NCI-H82 (cell line): ENCODE measurements at places on chromosomes 11 and 22.
A peak's percentile ranks its signal among the peaks of the same experiment; 100 is the strongest.

DNA sequence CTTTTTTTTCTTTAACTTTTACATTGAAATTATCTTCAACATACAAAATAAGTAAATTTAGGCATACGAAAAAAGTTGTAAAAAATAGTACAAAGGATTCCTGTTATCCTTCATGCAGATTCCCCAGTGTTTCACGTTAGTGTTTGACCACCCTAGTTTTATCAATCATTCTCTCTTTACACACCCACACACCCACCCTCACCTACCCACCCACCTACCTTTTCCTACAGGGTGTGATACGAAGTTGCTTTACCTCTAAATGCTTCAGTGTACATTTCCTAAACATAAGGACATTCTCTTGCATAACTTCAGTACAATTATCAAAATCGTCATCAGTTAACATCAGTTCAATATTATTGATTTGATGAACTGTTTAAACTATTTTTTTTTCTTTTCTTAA is 37.0 kb downstream of the HIPK3 start:
- DNase-seq = no peak

DNA sequence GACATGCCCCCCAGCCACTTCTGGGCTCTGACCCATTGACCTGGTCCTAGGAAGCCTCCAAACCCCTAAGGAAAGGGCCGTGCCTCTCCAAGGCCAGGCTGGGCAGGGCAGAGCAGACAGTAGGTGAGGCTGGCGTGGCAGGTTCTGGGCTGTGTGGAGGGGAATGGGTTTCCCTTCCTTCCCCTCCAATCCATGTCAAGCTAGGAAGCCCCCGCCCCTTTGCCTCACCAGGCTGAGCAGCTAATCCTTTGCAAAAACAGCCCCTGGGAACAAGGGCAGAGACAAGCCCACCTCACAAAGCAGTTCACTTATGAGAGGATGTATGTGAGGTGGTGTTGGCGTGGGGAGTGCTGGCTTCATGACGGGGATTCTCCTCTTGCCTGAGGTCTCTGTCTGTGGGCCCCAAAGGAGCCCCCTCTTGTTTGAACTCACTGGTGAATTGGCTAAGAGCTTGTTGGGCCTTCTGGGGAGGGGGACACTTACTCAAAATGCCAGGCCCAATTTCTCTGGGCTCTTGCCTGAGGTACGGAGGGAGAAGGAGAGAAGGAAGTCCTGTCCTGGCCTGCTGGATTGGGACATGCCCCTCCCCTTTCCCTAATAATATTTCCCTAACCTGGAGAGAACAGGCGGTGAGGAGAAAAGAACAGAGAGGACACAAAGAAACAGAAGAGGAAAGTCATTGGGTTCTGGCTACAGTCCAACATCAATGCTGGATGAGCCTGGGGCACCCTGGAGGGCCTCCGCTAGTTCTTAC is 1.6 kb upstream of the TRIM29 start:
- peak; percentile 7 for DNase-seq

DNA sequence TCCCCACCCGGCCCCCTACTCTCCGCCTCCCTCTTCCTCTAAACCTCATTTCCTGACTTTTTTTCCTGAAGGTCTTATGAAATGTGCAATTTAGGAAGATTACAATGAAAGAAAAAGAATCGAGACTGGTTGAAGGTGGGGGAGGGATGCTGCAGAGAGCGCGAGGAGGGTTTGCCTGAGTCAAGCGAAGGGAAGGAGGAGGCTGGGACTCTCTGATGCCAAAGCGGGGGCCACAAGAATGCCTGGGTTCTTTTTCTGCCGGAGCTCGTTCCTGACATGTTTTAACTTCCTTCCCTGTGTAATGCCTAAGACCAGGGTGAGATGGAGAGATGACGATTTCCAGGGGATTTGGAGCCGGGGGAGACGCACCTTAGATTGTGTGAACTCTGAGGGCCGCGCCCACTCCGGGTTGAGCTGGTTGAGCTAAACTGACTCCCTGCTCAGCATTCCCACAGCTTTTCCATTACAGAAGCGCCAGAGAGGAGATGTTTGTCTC is 270.5 kb upstream of the SORL1-AS1 start:
- no peak for DNase-seq

GRCh38 chr11:97814325-97814959 is 1206.3 kb upstream of the CNTN5 start:
- DNase-seq = no peak

DNA sequence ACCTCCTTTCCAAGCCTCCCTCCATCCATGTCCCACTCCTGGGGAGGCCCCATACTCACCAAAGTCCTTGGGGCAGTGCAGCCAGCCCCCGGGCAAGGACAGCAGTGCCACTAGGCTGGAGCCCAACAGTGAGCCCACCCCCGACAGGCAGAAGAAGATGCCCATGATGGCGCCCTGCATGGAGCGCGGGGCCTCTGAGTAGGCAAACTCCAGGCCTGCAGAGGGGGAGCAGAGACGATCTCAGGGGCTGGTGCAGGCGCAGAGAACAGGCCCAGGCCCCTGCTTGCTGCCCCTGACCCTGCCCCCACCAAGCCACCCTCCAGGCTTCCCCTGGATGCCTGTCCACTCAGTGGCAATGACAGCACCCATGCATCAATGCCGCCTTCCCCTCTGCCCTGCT is 13.6 kb downstream of the TMEM132A start:
- DNase-seq = no peak

DNA sequence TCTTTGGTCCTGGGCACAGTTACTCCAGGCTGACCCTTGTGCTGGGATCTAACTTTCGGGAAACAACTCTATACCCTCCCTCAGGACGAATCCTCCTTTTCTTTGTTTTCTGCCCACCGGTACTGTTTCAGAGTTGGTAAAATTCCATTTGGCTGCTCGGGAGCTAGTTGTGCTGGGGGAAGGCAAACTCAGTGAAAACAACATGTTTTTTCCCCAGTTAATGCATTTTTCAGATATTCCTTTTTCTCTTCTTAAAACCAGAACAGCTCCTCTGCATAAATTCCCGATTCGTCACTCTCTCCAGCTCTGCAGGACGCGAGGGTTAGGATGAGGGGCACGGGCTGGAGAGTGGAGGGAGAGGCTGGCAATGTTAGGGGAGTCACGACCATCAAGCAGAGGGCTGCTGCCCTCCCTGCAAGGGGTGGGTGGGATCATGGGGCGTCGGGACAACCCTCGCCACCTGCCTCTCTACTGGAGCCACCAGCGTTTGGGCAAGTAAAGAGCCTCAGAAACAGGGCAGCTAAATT is 31.3 kb downstream of the LRRC10B start:
- DNase-seq = no peak

DNA sequence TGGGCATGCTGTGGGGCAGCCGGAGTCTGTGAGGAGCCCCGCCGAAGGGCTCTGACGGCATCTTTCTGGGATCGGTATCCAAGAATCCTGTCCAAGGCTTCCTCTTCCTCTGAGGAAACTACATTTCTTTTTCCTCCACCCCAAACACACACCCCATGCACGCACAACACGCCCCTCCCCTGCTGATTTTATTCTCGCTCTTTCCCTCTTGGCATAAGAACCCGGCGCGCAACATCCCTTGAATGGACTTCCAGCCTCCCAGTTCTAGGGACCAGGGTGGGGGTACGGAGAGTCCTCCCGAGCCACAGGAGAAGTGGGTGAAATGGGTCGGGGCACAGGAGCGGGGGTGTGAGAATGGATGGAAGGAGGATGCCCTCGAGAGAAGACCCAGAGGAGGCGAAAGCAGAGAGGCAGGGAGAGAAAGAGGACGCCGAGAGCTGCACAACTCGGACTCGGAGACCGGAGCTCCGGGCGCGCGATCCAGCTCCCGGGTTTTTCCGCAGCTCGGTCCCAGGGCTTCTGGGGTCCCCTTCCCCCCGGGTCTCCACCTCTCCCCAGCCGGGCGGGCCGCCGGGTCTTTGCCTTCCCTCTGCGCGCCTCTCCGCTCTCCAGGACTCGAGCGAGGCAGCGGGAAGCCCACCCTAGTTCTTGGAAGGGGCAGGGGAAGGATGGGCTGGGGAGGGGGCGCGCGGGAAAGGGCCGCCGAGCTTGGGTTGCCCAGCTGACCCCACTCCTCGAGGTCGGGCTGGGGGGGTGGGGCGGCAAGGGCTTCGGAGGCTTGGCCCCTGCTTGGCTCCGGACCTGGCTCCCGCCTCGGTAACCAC is 1.5 kb upstream of the LARGE1 start:
- DNase-seq = peak; percentile 85

GRCh38 chr22:22022947-22023534 is 40.5 kb upstream of the TOP3B start:
- no peak for DNase-seq

DNA sequence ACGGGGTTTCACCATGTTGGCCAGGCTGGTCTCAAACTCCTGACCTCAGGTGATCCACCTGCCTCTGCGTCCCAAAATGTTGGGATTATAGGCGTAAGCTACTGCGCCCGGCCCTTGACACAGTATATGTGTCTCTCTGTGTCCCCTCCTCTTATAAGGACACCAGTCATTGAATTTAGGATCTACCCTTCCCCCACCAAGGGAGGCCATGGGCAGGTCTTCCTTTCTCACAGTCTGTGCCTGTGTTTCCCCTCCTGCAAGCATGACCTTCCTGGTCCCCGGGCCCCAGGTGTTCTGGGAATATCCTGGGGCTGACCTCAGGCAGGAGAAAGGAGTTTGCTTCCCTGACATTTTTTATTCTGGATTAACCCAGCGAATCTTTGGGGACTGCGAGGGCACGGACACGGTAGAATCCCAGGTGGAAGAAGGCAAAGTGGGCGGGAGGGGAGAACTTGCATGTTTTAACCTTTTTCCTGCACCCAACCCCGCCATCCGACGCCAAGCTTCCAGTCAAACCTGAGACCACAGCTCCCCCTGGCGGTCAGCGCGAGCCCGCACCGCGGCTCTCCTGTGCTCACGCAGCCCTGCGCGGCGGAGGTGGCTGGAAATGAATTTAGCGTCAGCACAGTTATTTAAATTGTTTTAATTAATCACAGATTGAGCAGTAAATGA is 42.1 kb upstream of the ISX start:
- peak; percentile 76 for DNase-seq

DNA sequence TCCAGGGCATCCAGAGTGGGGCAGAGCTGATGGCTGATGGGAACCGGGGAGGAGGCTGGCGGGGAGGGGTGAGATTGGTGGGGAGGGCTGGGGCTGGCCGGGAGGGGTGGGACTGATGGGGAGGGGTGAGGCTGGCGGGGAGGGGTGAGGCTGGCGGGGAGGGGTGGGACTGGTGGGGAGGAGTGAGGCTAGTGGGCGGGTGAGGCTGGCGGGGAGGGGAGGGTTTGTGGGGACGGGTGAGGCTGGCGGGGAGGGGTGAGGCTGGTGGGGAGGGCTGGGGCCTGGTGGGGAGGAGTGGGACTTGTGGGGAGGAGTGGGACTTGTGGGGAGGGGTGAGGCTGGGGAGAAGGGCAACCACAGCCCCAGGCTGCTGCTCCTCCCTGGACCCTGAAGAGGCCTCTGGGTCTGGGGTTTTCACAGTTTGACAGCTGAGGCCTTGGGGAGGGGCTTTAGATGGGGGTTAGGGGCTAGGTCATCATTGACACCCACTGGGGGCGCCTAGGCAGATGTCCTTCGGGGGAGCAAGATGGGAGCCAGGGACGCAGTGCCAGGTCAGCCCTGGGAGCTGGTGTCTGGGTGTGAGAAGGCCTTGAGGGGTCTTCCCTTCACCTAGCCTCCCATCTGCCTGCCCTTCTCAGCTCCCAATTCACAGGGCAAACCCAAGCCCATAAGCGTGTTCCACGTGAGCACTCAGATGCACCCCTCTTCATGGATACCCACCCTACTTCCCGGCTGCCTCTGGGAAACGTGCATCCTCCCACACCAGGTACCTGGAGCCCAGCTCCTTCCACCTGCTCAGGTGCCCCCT is 26.7 kb downstream of the PARVG start:
- DNase-seq = no peak

DNA sequence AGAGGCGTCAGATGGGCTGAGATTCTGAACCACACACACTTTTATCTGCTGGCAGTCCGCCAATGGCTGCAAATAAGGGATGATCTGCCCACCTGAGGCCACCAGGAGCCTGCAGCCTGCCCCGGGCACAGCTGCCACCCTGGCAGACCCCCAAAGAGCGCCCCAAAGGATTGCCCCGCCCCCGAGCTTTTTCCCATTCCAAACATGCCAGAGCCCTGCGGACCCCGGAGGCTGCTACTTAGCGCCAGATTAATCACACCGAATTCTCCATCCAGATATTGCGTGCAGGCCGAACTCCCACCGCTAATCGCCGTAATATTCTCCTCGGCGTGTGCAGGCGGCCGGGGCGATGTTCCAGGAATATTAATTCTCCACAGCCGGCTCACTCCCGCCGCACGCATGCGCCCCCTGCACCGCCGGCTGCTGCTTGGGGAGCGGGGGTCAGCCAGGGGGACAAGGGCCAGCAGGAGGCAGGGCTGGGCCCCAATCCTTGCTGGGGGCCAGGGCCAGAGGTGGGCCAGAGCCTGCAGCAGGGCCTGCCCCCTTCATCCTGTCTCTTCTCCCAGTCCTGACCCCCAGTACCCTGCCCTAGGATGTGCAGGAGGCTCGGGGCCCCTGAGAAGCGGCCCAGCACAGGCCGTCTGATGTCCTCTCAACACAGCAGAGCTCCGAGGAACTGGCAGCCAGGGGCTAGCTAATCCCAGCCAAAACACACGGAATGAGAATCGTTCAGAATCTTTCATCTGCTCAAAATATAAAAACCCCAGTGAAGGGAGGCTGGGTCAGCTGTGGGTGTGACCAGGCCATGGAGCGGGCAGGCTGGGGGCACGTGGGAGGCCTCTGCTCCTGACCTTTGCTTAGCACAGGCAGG is 19.5 kb upstream of the TCF20 start:
- peak; percentile 82 for DNase-seq

- no peak for DNase-seq
Measured at GRCh38 chr11:19218786-19219460, 17.1 kb upstream of the CSRP3 start.

DNA sequence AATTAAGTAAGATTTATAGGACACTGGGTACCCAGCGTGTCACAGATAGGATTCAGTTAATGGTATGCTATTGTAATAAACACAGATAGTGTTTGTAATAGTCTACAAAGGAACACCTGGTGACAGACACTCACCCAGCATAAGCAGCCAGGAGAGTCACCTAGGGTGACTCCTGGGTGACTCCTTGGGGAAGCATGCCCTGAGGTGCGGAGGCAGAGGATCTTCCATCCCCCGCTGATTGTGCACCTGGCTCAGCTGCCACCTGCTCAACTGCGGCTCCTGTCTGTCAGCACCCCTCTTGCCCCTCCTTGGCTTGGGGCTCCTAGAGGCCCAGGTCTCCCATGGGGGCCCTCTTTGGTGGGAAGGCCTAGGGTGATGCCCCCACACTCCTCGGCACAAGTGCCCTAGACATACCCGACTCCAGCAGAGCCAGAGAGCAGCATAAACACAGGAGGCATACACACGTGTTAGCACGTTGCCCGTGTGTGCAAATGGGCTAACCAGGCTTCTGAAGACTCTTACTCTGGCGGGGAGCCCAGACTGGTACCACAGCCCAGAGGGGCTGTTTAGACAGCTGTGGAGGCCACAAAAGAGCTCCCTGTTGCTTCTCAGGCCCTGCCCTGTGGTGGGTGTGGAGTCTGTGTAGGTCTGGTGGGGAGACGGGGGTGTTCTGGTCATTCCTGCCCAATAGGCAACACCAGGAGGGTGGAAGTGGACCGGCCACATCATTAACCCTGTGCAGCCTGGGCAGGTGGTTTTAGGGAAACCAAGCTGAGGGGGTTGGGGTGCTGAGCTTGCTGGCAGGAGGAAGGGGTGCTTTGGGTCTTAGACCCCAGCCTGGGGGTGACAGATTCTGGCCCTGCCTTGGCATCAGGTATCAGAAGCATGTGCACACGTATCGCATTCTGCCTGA is 3.0 kb downstream of the INPPL1 start:
- no peak for DNase-seq
